KBM-7 (cell line): ENCODE measurements at places on chromosomes 7 and 10.
A peak's percentile ranks its signal among the peaks of the same experiment; 100 is the strongest.

GRCh38 chr10:112775381-112775780 lies 174.7 kb upstream of the TCF7L2 start:
- no peak for DNase-seq

DNA sequence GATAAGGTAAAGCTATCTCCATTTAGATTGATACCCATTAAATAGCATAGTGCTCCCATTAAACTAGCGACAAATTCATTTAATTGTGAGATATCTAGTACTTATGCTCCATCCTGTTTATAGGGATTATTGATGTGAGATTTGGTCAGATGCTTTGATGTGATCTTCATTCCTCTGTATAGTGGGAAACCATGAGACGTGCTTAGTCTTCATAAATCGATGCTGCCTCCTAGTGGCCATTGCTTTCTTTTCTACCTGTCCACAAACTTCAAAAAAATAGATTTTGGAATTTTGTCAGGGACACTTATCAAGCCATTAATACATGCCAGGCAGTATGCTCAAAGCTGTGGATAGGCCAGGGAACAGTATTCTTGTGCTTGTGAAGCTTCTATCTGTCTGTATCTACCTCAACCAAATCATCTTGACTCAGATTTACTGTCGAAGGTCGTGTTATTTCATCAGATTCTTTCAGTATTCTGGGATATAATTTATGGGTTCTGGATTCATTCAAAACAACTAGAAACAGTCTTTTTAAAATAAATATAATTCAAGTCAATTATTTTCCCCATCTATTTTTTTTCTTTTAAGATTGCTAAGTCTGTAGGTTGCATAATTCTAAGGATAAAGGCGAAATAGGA lies 12.0 kb downstream of the LSM8 start:
- DNase-seq = peak; percentile 63

GRCh38 chr10:26843736-26844135 lies 17.0 kb downstream of the ABI1 start:
- DNase-seq = no peak

DNA sequence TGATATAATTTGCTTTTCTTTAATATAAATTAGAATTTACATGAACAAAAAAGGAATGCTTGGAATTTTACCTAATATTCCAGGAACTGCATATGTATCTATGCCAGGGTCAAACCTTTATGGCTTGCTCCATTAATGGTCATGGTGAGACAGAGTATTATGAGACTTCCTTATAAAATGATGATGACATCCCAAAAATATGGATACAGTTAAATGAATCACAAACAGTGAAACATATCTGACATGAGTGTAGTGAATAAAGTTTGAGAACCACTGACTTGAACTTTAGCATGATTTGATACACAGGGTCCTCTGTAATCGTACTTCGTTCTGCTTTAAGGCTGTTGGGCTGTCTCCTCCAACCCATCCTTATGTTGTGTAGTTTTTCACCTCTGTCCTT lies 51.8 kb downstream of the MARCHF5 start:
- no peak for DNase-seq

DNA sequence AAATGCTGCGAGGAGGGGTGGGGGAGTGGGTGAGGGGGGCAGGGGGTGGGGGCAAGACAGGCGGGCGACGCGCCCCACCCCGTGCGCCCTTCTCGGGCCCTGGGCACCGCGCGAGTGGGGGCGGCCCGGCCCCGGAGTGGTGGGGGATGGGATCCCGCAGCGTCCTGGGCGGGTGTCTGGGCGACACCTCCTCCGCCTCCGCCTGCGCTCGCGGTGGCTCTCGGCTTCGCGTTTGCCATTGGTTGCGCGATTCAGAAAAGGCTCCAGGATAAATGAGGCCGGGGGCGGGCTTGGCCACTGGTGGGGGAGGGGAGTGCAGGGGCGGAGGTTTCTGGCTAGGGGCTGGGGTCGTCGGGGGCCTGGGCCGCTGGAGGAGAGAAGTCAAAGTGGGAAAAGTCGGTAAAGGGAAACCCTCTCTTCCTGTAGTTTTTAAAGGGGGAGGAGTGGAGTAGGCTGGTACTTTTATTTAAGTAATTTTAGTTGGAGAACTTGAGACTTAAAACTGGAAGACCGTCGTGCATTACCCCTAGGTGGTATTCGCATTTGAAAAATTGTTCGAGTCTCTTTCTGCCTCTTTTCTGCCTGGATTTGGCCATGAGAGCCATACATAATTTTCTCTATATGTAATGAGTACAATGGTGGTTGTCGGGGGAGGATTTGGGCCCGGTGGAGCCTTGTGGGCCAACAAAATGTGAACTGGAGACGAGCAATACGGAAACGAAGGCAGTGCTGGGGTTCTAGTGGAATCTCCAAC lies 992 bp upstream of the IGF2BP3 start:
- DNase-seq = peak; percentile 85

DNA sequence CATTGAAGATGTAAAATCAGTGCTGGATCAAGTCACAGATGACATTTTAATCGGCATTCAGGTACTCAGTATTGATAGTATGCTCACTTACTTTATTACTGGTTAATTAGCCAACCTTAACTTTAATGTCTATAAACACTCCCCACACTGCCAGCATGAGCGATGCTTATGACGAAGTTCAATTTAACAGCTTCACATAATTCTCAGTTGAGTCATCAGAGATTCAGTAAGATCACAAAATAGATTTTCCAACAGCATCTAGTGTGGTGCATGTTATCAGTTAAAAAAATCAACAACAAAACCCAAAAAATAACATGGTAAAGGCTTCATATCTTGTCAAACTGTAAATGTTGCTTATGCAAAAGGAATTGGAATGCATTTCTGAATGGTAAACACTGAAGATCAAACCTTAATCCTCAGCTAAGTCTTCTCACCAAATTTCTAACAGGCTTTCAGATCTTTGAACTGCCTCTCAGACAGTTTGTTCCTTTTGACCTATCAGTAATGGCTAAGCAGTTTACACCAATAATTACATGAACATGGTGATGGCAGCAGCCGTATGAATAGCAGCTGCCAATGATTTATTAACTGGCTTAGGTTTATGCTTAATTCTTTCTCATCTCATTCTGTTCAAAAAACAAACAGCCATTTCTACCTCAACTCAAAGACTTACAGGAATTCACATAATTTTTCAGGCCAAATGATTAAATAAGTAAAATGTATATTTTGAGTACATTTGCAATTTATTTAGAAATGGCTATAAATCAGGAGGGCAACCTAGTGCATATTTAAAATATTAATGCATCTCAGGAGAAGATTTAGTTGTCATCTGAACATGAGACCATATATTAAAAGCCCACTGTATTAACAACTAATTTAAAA lies 98.5 kb downstream of the CABCOCO1 start:
- DNase-seq = no peak

DNA sequence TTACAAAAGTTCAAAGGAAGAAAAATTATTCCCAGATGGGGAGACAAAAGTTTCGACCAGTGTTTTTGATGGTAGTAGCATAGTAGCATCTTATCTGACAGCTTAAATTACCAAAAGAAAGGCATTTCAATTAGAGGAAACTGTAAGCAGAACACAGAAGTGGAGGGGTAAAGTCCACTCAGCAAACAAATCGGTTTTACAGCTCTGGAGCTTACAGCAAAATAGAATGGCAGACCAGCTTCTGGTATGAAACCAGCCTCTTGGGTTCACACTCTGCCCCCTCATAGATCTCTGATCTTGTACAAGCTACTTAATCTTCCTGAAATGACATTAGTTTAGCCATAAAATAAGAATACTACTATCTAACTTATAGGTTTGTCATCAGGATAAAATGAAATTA lies 118.6 kb downstream of the RNF32 start:
- DNase-seq = no peak

DNA sequence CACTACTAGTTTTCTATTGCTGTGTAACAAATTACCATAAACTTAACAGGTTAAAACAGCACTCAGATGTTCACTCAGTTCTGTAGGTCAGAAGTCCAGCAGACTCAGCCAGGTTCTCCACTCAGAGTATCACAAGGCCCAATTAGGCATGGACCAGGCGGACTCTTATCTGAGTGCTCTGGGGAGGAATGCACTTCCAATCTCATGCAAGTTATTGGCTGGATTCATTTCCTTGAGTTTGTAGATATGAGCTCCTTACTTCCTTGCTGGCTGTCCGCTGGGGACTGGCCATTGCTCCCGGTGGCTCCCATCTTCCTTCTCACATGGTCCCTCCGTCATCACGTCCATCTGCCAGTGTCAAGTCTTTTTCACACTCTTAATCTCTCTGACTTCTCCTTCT lies 137.0 kb upstream of the PRR15 start:
- no peak for DNase-seq

- DNase-seq = peak; percentile 8
These were observed 135.3 kb downstream of the KIAA1217 start for GRCh38 chr10:24344279-24344678.

- no peak for DNase-seq
These were observed 131.1 kb downstream of the KCND2 start for GRCh38 chr7:120404042-120404441.

GRCh38 chr10:37976091-37976879 lies at the start of gene ZNF25:
Gene ZNF25 (minus strand): TSS chr10:37976647. CDS start chr10:37971722, 4,925 bp downstream.
- DNase-seq = peak; percentile 100

- no peak for DNase-seq
These were observed 58.2 kb downstream of the DIP2C start for GRCh38 chr10:631266-631665.

DNA sequence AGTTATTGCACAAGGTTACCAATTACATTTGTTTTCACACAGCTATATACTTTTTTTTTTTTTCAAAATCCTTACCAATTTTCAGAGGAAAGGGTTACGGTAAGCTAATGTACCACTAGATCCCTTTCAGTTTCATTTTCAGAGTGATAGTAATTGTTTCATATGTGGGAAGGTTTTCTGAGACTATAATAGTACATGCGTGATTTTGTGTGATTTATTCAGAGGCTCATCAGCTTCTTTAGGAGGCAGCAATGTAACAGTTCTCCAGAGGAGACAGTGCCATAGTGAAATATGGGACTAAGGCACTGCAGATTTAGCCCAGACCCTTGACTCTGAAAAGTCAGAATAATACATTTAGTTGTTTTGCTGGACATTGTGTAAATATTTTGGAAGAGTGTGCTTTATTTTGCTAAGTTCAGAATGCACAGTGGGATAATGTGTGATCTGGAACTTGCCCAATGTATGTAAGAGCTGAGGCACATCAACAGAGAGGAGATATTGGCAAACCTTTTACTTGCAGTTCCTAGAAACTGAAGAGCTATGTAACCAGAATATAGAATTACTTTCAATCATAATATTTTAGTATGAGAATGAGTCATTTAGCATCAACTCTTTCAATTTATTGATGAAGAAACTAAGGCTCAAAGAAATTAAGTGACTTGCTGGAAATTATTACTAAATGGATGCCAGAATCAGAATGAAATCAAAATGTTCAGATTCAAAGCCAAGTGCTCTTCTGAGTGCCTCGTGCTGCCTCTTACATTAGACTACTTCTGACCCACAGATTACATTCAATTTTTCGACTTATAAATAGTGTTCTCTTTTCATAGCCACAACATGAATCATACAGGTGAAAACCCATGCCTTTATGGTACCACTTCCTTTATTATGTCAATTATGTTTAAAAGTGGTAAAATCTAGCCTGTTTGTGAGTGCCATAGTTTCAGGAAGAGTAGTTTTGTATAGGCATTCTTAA lies 207.7 kb upstream of the TEX47 start:
- no peak for DNase-seq
